Kidney (tissue), 22 donors: ENCODE measurements at places on chromosomes 1 and 21. TPM values are rescaled to one million over a fixed set of nuclear protein-coding genes. Genes with fewer than 3 reads are reported as not detected.
A peak's percentile ranks its signal among the peaks of the same experiment; 100 is the strongest.

Gene CALML6
- total RNA-seq, result 0.13 TPM

Gene MYOC
- total RNA-seq, result 0.66 TPM

Gene SCNM1
- 33.4 TPM for total RNA-seq

Gene RBP7
- 21.2 TPM for total RNA-seq

Gene IFI44L
- total RNA-seq, result 20.6 TPM

Gene TEX38
- total RNA-seq, result 0.35 TPM

Gene RIMS3
- total RNA-seq, result 6.2 TPM

Gene APCS
- not detected for total RNA-seq

Gene FHAD1
- 4.2 TPM for total RNA-seq

Gene MCOLN2
- 3.1 TPM for total RNA-seq

Gene GJB5
- total RNA-seq, result not detected

DNA sequence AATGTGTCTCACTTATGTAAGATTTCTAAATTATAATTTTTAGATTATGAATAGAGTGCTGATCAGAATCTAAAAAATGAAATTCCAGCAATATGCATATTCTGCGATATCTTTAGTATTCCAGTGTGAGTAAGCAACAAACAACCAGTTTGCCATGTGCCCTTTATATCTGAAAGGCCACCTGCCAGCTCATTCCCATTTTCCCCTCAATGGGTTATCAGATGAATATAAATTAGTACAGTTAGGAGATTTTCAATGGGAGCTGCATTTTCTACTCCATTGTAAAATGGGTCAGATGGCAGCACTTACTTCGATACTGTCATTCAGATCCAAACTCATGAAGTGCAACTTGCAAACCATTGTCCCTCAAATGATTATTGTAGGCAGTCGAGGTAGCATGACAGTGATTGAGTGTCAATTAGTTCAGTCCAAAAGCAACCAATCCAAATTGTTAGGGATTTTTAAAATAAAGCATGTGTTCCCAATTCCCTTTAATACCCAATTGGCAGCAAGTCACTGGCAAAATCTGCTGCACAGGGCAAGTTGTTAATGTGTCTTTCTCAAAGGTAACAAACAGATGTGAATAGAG is 680.3 kb downstream of the LRRIQ3 start:
- no peak for DNase-seq
- H3K27ac ChIP-seq, result no peak overlapping the region
- H3K4me1 ChIP-seq, result no peaks in the 10 kb centered on the region

GRCh38 chr1:65104854-65105534 is 43.0 kb upstream of the AK4 start:
- H3K4me1 ChIP-seq, result no peaks in the 10 kb centered on the region
- H3K27ac ChIP-seq, result no peak overlapping the region
- no peak overlapping the region for H3K4me3 ChIP-seq
- no peaks in the 10 kb centered on the region for H3K36me3 ChIP-seq

GRCh38 chr1:156898161-156898566 is 4.6 kb downstream of the PEAR1 start:
- no peaks in the 10 kb centered on the region for H3K36me3 ChIP-seq
- no peak overlapping the region for H3K4me3 ChIP-seq
- peak; percentile 80 for DNase-seq
- H3K27me3 ChIP-seq, result no peaks in the 10 kb centered on the region

- DNase-seq, result no peak
- no peaks in the 10 kb centered on the region for H3K4me1 ChIP-seq
- H3K27ac ChIP-seq, result no peak overlapping the region
- H3K36me3 ChIP-seq, result peaks cover 4% of the 10 kb centered on the region
- H3K27me3 ChIP-seq, result no peaks in the 10 kb centered on the region
- H3K4me3 ChIP-seq, result no peak overlapping the region
Measured at GRCh38 chr1:35838693-35839245, 31.0 kb downstream of the AGO4 start.

- no peaks in the 10 kb centered on the region for H3K36me3 ChIP-seq
- DNase-seq, result peak; percentile 33
- peak within 1 kb of the TSS; percentile 3 for H3K27ac ChIP-seq
- peak within 1 kb of the TSS; percentile 44 for H3K4me3 ChIP-seq
- H3K4me1 ChIP-seq, result no peaks in the 10 kb centered on the region
Measured at GRCh38 chr1:68049941-68050878, at the start of gene DIRAS3. DIRAS3 (minus strand) TSS chr1:68050627; CDS start chr1:68047297, 3,330 bp downstream.

GRCh38 chr1:86356247-86356646 is 39.9 kb downstream of the ODF2L start:
- no peak for DNase-seq
- no peaks in the 10 kb centered on the region for H3K27me3 ChIP-seq
- H3K27ac ChIP-seq, result no peak overlapping the region
- H3K36me3 ChIP-seq, result no peaks in the 10 kb centered on the region

GRCh38 chr1:248702714-248703113 is at the start of gene OR14I1:
OR14I1 (minus strand) TSS chr1:248702766.
- H3K27me3 ChIP-seq, result no peaks in the 10 kb centered on the region
- no peaks in the 10 kb centered on the region for H3K4me1 ChIP-seq
- H3K4me3 ChIP-seq, result no peak within 1 kb of the TSS
- H3K27ac ChIP-seq, result no peak within 1 kb of the TSS

- no peaks in the 10 kb centered on the region for H3K27me3 ChIP-seq
- H3K27ac ChIP-seq, result no peak overlapping the region
- H3K36me3 ChIP-seq, result no peaks in the 10 kb centered on the region
- no peak overlapping the region for H3K4me3 ChIP-seq
- no peaks in the 10 kb centered on the region for H3K4me1 ChIP-seq
Measured at GRCh38 chr21:46425041-46425440, 33.6 kb upstream of the DIP2A start.

- no peak overlapping the region for H3K27ac ChIP-seq
- no peaks in the 10 kb centered on the region for H3K27me3 ChIP-seq
- no peak overlapping the region for H3K4me3 ChIP-seq
- H3K4me1 ChIP-seq, result no peaks in the 10 kb centered on the region
Measured at GRCh38 chr1:56072310-56072709, 507.1 kb downstream of the PLPP3 start.

- peak overlapping the region; percentile 82 for H3K27ac ChIP-seq
- H3K4me1 ChIP-seq, result peaks cover 37% of the 10 kb centered on the region
- no peaks in the 10 kb centered on the region for H3K36me3 ChIP-seq
- DNase-seq, result no peak
- no peaks in the 10 kb centered on the region for H3K27me3 ChIP-seq
Measured at GRCh38 chr1:8097908-8098307, 71.8 kb upstream of the ERRFI1 start.

- H3K27me3 ChIP-seq, result no peaks in the 10 kb centered on the region
- H3K27ac ChIP-seq, result no peak overlapping the region
- H3K36me3 ChIP-seq, result no peaks in the 10 kb centered on the region
- no peaks in the 10 kb centered on the region for H3K4me1 ChIP-seq
- DNase-seq, result no peak
Measured at GRCh38 chr1:221902961-221903360, 161.1 kb upstream of the DUSP10 start.

GRCh38 chr1:160614410-160614809 is 32.4 kb downstream of the SLAMF1 start:
- no peaks in the 10 kb centered on the region for H3K36me3 ChIP-seq
- no peaks in the 10 kb centered on the region for H3K4me1 ChIP-seq
- no peaks in the 10 kb centered on the region for H3K27me3 ChIP-seq
- H3K27ac ChIP-seq, result no peak overlapping the region
- H3K4me3 ChIP-seq, result no peak overlapping the region

- H3K4me1 ChIP-seq, result no peaks in the 10 kb centered on the region
- no peaks in the 10 kb centered on the region for H3K27me3 ChIP-seq
Measured at GRCh38 chr1:171798765-171799164, 17.3 kb downstream of the METTL13 start.

DNA sequence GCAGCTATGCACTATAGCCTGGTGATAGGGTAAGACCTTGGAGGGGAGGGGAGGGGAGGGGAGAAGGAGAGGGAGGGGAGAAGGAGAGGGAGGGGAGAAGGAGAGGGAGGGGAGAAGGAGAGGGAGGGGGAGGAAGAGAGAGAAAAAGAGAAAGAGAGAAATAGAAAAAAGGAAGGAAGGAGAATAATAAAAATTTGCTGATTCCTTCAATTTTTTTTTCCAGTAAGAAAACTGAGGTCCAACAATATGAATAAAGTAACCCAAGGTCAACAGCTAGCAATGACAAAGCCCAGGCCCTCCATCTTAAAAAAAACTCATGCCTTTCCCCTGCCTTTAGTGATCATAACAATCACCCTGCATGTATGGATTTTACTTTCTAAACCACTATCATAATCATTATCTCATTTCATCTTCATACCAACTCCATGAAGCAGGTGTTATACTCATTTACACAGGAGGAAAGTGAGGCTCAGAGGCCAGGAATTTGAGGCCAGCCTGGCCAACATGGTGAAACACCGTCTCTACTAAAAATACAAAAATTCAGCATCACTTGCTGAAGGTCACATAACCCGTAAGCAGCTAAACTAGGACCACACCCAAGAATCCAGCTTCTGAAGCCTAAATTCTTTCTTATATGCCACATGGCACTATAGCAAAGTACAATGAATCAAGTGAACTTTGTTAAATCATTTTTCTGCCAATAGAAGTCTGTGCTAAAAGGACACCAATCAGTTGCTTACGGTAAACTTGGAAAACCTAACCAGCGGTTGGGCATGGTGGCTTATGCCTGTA is 23.4 kb upstream of the BRDT start:
- H3K4me3 ChIP-seq, result no peak overlapping the region
- H3K36me3 ChIP-seq, result no peaks in the 10 kb centered on the region
- H3K27me3 ChIP-seq, result no peaks in the 10 kb centered on the region
- DNase-seq, result no peak
- no peak overlapping the region for H3K27ac ChIP-seq

- peaks cover 4% of the 10 kb centered on the region for H3K4me1 ChIP-seq
- H3K27ac ChIP-seq, result no peak overlapping the region
- no peaks in the 10 kb centered on the region for H3K36me3 ChIP-seq
- no peak overlapping the region for H3K4me3 ChIP-seq
- H3K27me3 ChIP-seq, result peaks cover 13% of the 10 kb centered on the region
Measured at GRCh38 chr1:6414881-6415626, 4.7 kb downstream of the HES2 start.

- no peaks in the 10 kb centered on the region for H3K27me3 ChIP-seq
- peak; percentile 42 for DNase-seq
- peaks cover 10% of the 10 kb centered on the region for H3K4me1 ChIP-seq
- no peak overlapping the region for H3K4me3 ChIP-seq
Measured at GRCh38 chr1:59298026-59298583, 1.2 kb downstream of the FGGY start.

- H3K4me3 ChIP-seq, result no peak overlapping the region
- no peak overlapping the region for H3K27ac ChIP-seq
- no peaks in the 10 kb centered on the region for H3K36me3 ChIP-seq
- DNase-seq, result no peak
- H3K4me1 ChIP-seq, result no peaks in the 10 kb centered on the region
- H3K27me3 ChIP-seq, result no peaks in the 10 kb centered on the region
Measured at GRCh38 chr1:79259390-79260336, 253.1 kb upstream of the ADGRL4 start.

GRCh38 chr1:230226814-230227213 is 159.8 kb downstream of the GALNT2 start:
- H3K36me3 ChIP-seq, result no peaks in the 10 kb centered on the region
- no peaks in the 10 kb centered on the region for H3K27me3 ChIP-seq
- peaks cover 3% of the 10 kb centered on the region for H3K4me1 ChIP-seq
- DNase-seq, result no peak

DNA sequence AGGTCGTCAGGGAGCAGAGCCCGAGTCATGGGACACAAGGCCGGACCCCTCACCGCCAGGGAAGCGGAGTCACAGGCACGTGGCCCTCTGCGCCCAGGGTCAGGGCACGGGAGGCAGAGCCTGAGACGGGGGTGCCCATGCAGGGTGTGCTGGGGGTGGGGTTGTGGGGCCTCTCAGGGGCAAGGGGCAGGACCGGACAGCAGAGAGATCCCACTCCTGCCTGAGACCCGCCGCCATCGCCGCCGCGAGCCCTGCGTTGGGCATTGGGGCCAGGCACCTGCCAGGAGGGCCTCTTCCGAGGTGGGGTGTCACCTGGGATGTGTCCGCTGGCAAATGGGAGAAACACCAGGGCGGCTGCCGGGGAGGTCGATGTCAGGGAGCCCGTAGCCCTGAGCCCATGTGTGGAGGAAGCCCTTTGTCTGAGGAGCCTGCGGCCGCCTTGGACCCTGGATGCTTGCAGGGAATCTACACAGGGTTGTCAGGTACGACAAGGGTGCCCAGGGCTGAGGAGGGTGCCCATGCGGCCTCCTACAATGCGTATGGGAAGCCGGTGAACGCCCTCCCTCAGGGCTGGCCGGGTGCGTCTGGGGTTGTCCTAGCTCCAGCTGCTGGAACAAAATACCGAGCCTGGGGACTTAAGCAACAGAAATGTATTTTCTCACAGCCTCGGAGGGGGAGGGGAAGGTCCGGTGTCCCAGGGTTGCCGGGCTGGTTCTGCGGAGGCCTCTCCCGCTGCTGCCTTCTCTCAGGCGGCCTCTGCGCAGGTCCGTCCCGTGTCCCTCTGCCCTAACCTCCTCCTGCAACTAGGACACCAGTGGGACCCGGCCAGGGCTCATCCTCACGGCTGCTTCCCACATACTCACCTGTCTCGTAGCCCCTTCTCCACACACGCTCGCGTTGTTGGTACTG is 16.4 kb upstream of the C1orf159 start:
- H3K27me3 ChIP-seq, result no peaks in the 10 kb centered on the region
- DNase-seq, result peak; percentile 53

DNA sequence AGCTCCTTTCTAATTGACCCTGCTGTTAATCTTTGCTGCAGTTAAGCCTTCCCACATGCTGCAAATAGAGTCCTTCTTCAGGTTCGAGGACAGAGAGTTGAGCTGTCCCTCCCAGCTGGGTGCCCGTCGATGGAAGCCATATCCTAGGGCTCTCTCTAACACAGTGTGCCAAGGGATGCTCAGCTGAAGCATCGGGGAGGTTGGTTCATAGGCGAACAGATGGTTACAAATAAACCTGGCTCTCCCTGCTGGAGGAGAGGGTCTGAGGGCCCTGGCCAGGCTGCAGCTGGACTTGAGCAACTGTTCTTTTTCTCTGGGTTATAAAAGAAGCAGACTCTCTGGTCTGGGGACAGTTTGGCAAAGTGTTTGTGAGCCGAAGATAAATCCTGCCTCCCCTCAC is 120.3 kb upstream of the C8B start:
- no peaks in the 10 kb centered on the region for H3K4me1 ChIP-seq
- H3K4me3 ChIP-seq, result no peak overlapping the region
- H3K27me3 ChIP-seq, result no peaks in the 10 kb centered on the region
- H3K27ac ChIP-seq, result no peak overlapping the region

DNA sequence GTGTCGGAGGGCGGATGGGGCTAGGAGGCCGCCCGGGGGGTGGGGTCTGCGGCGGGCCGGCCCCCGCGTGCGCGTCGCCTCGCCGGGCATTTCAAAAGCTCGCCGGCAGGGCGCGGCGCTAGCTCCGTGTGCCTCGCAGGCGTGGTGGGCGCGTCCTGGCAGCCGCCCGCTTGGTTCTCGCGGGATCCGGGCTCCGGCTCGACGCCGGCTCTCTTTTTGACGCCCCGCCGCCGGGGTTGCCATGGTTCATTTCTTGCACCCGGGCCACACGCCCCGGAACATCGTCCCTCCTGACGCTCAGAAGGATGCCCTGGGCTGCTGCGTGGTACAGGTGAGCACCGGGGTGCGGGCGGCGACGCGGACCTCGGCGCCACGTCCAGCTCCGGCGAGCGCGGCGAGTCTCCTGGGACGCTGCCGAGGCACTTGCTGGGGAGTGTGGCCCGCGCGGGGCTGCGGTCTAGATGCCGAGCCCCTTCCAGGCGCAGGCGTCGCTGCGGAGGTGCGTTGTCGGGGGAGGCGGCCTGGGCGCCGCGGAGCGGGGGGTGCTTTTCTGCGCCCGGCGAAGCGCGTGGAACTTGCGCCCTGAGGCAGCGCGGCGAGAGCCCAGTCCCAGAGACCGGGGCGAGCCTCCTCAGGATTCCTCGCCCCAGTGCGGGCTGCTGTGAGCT is at the start of gene ZYG11A:
Gene ZYG11A, plus strand, starts transcription at position 118 of the 668 bp plus-strand sequence. Its CDS starts 124 bp downstream, at position 242.
- peak; percentile 75 for DNase-seq
- peaks cover 4% of the 10 kb centered on the region for H3K27me3 ChIP-seq
- H3K4me1 ChIP-seq, result no peaks in the 10 kb centered on the region
- no peaks in the 10 kb centered on the region for H3K36me3 ChIP-seq
- no peak within 1 kb of the TSS for H3K4me3 ChIP-seq
